ENCODE measurements at places on chromosomes 11 and 22. TPM values are rescaled to one million over a fixed set of nuclear protein-coding genes. Genes with fewer than 3 reads are reported as not detected.

Gene APOBEC3H
- 3.2 TPM for polyA plus RNA-seq

- no peak for DNase-seq
These were observed 43.5 kb downstream of the MN1 start for GRCh38 chr22:27757928-27758525.

- DNase-seq, result no peak
These were observed 593.2 kb downstream of the INSC start for GRCh38 chr11:15707971-15708370.

- DNase-seq, result no peak
These were observed 72.5 kb upstream of the SHISAL1 start for GRCh38 chr22:44385296-44385610.

- no peak for DNase-seq
These were observed 472.2 kb downstream of the SOX6 start for GRCh38 chr11:15884141-15884540.

- DNase-seq, result no peak
These were observed 39.7 kb downstream of the CD82 start for GRCh38 chr11:44605068-44605708.

DNA sequence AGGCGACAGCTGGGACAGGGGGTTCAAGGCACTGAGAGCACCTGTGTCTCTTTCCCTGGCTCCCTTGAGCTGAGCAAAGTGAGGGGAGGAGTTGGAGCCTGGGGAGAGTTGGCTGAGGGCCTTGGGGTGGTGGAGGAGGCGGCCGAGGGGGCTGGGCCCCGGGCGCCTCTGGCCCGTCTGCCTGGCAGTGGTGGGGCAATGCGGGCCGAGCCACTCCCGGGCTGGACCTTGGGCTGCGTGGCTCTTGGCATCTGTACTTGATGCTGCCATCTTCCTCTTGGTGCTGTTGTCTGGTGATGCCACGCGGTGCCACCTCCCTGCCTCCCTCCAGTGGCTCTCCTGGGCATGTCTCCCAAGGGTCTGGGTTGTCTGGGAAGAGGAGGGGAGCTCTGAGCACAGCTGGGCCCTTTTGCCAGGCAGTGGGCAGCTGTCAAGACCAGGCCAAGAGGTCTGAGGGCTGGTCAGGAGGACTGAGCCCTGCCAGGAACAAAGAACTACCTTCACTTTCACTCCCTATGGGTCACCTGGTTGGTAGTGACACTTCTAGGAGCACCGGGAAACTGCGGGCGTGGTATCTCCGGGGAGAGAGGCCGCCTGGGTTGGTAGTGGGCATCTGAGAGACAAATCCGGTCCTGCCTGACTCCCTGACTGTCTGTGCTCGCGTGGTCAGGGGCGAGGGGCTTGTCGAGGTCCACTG, 1.3 kb downstream of the GRIK4 start:
- DNase-seq, result no peak
